ENCODE measurements at places on chromosomes 4 and X. TPM values are rescaled to one million over a fixed set of nuclear protein-coding genes. Genes with fewer than 3 reads are reported as not detected.
A peak's percentile ranks its signal among the peaks of the same experiment; 100 is the strongest.

MAGEC2 gene
- polyA plus RNA-seq, result not detected

CYP4V2 gene
- polyA plus RNA-seq, result 1.5 TPM

OCIAD1 gene
- 166 TPM for polyA plus RNA-seq

GUCY1A1 gene
- not detected for polyA plus RNA-seq

PCDH18 gene
- polyA plus RNA-seq, result 19.5 TPM

CCDC158 gene
- polyA plus RNA-seq, result 0.27 TPM

ZNF182 gene
- 4.1 TPM for polyA plus RNA-seq

HERC6 gene
- polyA plus RNA-seq, result 2.8 TPM

GRCh38 chr4:19300213-19300612 is 951.5 kb upstream of the SLIT2 start:
- no peaks in the 10 kb centered on the region for H3K27me3 ChIP-seq
- H3K4me3 ChIP-seq, result no peak overlapping the region
- no peak overlapping the region for H3K27ac ChIP-seq
- no peak for DNase-seq
- H3K36me3 ChIP-seq, result no peaks in the 10 kb centered on the region

DNA sequence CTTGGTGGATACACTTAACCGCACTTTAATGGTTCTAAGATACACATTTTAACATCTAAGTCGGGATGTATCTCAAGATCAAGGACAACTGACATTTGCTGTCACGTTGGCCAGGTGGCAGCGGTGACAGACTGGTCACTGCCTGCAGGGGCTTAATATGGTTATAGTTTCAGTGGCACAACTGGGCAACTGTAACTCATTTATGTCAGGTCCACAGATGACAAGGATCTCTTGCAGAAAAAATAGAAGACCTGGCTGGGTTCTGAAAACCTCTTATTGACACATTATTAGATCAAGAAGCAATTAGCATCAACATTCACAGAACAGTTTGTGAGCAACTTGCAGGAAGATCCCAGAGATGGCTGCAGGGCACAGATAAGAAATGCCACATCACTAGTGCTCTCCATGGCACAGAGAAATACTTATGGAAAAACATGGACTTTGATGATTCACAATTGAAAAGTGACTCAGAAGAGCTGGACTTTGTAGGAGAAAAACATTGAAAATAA is 99.6 kb upstream of the SORBS2 start:
- no peak for DNase-seq
- H3K36me3 ChIP-seq, result no peaks in the 10 kb centered on the region

- DNase-seq, result no peak
- H3K4me1 ChIP-seq, result no peaks in the 10 kb centered on the region
- no peak overlapping the region for H3K27ac ChIP-seq
These were observed 25.9 kb upstream of the NYX start for GRCh38 chrX:41421071-41421729.

GRCh38 chr4:145935253-145936141 is 3.1 kb downstream of the ZNF827 start:
- DNase-seq, result peak; percentile 68
- H3K27me3 ChIP-seq, result no peaks in the 10 kb centered on the region
- H3K36me3 ChIP-seq, result no peaks in the 10 kb centered on the region
- H3K4me3 ChIP-seq, result peak overlapping the region; percentile 88

- no peaks in the 10 kb centered on the region for H3K4me1 ChIP-seq
- H3K36me3 ChIP-seq, result no peaks in the 10 kb centered on the region
- no peak overlapping the region for H3K27ac ChIP-seq
These were observed 16.2 kb upstream of the ZCCHC12 start for GRCh38 chrX:118807151-118808017.

- H3K4me1 ChIP-seq, result peaks cover 33% of the 10 kb centered on the region
- H3K36me3 ChIP-seq, result no peaks in the 10 kb centered on the region
- peak overlapping the region; percentile 79 for H3K4me3 ChIP-seq
These were observed 69.3 kb downstream of the MGST2 start for GRCh38 chr4:139734875-139735380.

GRCh38 chrX:102155806-102156179 is at the start of gene BEX5:
BEX5 (minus strand) TSS chrX:102155977; CDS start chrX:102154265, 1,712 bp downstream.
- no peaks in the 10 kb centered on the region for H3K36me3 ChIP-seq
- H3K27ac ChIP-seq, result peak within 1 kb of the TSS; percentile 95
- peak within 1 kb of the TSS; percentile 69 for H3K4me3 ChIP-seq

DNA sequence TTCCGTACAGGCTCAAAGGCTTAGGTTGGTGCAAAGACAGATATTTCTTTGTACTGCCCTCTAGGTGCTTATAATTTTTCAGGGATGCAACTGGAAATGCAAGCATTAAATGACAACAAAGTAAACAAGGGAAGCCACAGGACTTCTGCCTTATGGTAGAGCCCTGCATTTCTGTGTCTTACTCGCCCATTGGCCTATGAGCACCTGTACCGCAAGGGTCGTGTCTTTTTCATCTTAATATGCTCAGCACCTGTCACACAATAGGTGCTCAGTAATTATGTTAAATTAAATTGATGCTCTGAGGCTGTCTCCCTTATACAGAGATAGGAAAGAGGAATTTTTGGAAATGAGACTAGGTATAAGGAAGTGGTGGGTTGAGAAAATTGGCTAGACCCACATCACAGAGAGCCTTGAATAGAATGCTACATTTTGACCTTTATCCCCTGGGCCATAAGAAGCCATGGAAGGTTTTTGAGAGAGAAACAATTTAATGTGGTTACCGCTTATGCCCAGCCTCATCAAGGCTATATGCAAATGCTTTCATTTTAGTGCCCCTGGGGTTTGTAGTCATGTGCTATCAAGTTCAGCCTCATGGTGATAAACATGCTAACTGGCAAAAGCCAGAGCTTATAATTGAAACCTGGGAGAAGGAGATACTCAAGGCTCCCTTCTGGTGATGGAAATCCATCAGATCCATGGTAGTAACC is 16.3 kb downstream of the VSIG4 start:
- H3K27me3 ChIP-seq, result no peaks in the 10 kb centered on the region
- no peaks in the 10 kb centered on the region for H3K4me1 ChIP-seq
- no peak overlapping the region for H3K27ac ChIP-seq
- H3K4me3 ChIP-seq, result no peak overlapping the region
- DNase-seq, result no peak

DNA sequence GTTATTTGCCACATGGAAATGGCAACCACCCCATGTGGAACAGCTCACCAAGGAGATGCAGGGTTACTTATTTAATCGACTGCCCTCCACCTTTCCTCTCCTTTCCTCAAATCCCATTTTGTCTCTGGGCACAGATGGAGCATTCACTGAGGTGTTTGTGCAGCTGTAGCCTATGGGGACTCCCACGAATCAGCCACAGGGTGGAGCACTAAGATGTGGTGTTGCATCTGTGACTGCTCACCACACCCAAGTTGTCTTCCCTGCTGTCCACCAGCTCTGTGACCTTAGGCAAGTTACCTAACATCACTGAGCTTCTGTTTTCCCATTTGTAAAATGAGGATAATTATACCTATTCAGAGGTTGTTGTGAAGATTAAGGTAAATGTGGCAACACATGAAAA is 252.4 kb upstream of the CPEB2 start:
- no peaks in the 10 kb centered on the region for H3K4me1 ChIP-seq
- H3K27me3 ChIP-seq, result no peaks in the 10 kb centered on the region
- no peaks in the 10 kb centered on the region for H3K36me3 ChIP-seq
- peak; percentile 30 for DNase-seq
- no peak overlapping the region for H3K27ac ChIP-seq

DNA sequence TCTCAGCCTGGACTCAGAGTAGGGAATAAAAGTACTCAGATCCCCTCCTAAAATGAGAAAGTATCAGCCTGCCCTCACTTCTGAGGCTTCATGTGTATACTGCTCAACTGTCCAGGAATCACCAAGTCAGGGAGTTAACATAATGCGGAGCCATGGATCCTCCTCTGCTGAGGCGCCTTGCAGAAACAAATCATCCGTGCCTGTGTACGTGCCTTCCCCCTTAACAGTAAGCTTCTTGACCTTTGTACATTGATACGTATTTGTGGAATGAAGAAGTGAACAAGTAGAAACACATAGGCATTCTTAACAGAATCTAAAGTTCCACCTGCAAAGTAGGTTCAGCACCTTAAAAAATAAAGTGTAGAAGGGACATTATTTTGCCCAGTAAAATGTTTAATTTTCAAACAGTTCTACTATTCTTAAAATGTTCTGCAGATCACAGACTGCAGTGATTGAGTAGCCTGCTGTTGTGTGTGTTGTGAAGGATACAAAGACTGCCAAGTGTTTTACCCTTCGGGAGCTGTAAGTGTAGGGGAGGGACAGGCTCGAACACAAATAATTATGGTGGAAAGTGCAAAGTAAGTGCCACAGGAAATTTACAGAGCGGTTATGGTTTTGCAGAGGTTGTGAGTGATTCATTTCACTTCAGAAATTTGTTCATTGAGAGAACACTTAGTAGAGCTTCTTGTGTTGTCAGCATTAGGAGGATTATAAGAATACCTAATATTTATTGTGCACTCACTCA is 61.9 kb downstream of the ARHGAP10 start:
- H3K27me3 ChIP-seq, result no peaks in the 10 kb centered on the region
- no peaks in the 10 kb centered on the region for H3K36me3 ChIP-seq
- DNase-seq, result no peak

DNA sequence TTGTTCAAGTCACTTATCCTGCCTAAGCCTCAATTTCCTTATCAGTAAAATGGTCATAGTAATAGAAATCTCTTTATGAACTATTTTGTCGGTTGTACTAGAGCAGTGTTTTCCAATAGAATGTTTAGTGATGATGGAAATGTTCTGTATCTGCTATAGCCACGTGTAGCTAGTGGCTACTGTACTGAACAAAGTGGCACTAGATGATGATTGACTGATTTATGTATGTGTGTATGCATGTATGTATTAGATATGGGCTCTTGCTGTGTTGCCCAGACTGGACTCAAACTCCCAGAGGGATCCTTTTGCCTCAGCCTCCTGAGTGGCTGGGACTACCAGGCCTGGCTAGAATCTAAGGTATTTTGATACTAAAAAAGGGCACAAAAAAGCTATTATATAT is 24.7 kb upstream of the SLC9B1 start:
- DNase-seq, result no peak
- no peaks in the 10 kb centered on the region for H3K4me1 ChIP-seq
- no peaks in the 10 kb centered on the region for H3K36me3 ChIP-seq
- H3K27me3 ChIP-seq, result no peaks in the 10 kb centered on the region

- no peaks in the 10 kb centered on the region for H3K27me3 ChIP-seq
These were observed 501.1 kb downstream of the KCNIP4 start for GRCh38 chr4:21447301-21448054.

- no peak overlapping the region for H3K27ac ChIP-seq
- H3K4me1 ChIP-seq, result peaks cover 12% of the 10 kb centered on the region
- no peak overlapping the region for H3K4me3 ChIP-seq
- no peaks in the 10 kb centered on the region for H3K36me3 ChIP-seq
These were observed 9.2 kb downstream of the DTHD1 start for GRCh38 chr4:36290641-36291040.
